ENCODE measurements at places on chromosomes 13 and 19. TPM values are rescaled to one million over a fixed set of nuclear protein-coding genes. Genes with fewer than 3 reads are reported as not detected.

DNA sequence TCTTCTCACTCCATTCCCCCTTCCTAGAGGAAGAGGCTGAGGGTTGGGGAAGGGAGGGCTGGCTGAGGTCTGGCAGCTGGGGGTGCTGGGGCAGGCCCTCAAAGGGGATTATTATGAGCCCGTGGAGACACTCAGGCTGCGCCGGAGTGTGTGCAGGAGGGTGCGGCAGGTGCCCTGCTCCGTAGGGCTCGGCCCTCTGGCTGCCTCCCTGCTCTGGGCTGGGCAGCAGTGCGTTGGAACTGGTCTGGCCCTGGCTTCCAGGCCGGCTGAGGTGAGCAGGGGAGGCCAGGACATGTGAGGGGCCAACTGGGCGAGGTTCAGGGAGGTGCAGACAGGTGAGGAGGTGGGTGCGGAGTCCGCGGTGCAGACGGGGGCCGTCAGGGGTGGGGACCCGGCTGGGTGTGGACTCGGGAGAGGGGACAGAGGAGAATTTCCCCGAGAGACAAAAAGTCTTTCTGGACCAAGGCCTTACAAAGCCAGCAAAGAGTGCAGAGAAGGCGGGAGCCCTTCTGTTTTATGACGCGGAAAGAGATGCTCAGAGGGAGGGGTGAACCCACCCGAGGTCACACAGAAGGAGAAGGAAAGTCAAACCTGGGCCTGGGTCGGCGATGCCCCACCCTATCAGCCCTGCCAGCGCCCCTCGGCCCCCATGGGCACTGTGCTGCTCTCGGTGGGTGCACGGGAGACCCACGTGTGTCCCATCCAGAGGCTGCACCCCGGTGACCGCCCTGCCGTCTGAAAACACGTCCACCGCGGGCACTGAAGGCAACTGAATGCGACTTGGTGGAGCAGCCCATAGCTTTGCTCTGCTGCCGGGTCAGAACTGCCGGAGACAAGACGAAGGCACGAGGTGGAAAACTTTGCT, 31.0 kb downstream of the PIP5K1C start:
- DNase-seq: no peak

DNA sequence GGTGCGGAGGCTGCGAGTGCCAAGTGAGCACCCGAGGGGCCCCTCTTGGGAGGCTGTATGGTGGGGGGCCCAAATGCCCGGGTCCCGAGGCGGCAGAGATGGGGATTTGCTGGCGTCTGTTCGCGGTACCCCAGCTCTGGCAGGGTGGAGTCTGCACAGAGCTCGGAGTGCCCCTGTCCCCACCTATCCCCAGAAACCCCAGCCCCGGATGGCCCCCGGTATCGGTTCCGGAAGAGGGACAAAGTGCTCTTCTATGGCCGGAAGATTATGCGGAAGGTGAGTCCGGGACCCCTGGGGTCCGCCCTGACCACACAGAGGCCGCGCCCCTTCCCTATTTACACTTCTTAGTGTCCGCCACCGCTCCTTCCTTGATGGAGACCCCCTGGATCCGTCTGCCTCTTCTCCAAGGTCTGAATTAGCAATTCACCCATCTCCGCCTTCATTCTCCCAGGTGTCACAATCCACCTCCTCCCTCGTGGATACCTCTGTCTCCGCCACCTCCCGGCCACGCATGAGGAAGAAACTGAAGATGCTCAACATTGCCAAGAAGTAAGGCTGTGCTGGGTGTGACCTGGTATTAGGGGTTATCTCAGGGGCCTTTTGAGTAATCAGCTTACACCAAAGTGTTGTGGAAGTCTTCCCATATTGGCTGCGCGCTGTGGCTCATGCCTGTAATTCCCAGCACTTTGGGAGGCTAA, 630 bp downstream of the PNPLA6 start:
- DNase-seq: no peak

ZNF563 gene
- 3.9 TPM for polyA plus RNA-seq

CPB2 gene
- polyA plus RNA-seq: 0.27 TPM

DNA sequence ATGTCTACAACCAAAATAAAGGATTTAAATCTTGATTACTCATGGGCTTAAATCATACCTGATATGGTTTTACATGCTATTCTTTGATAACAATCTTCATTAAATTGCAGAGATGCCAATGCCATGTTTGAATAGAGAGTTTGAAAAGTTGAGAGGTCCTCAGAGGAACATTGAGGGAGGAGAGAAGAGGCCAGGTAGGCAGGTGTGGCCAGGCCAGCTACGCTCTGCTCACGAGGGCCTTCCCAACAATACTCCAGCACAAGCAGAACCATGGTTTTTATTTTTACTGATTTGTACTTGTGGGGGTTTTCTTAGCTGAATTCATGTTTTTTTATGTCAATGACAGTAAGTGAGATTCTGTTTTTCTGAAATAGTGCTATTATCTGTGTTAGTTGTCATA, 158.1 kb upstream of the RFC3 start:
- no peak for DNase-seq

DNA sequence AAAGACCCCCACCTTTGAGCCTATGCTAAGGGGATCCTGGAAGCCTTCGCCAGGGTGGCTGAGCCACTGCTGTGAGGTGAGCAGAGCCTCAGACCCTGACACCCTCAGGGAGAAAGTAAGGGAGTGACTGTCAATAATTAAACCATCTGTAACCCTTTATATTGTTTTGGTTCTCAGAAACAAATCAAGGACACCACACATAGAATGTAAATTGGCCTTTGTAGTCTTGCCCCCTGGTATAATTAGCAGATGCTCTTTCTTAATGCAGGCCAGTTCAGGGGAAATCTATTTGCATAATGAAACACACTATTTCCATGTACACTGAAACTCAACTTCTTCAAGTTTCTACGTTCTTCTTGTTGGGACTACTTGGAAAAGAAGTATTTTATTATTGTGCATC, 127.7 kb upstream of the EDNRB start:
- DNase-seq: no peak

GRCh38 chr13:35876601-35877000, 254.6 kb downstream of the DCLK1 start:
- DNase-seq: no peak

EFNA2 gene
- polyA plus RNA-seq: 1.4 TPM

DNA sequence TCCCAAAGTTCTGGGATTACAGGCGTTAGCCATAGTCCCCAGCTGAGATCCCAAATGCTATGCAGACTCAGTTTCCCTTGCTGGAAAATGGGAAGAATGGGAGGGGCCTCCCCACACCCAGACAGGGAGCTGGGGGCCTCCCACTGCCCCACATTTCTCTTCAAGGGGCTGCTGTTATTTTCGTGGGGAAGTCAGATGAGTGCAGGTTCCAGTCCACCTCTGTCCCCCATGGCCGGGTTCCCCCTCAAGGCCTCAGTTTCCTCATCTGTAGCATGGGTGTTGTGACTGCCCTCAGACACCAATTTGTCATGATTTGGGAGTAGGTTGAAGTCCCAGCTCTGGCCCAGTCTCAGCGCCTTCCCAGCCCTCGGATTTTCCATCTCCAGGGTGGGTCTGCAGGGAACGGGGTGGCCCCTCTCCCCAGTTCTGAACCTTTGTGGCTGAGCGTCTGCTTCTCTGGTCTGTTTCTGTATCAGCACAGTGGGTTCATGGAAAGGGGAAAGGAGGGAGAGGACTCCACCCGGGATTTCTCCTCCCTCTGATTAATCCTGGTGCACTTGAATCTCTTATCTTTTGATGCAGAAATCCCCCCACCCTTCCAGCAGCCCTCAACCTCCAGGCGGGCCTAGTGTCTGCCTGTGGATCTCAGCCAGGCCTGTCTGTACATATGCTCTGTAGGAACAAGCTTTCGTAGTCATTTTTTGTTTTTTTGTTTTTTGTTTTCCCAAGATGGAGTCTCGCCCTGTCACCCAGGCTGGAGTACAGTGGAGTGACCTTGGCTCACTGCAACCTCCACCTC, 12.2 kb downstream of the NFIC start:
- DNase-seq: no peak

- DNase-seq: peak; percentile 59
These were observed 1.5 kb upstream of the MYO1F start for GRCh38 chr19:8578642-8579265.

GRCh38 chr13:101711307-101712025, 259.0 kb downstream of the ITGBL1 start:
- no peak for DNase-seq
